ENCODE measurements at places on chromosomes 11 and 22.

GRCh38 chr11:7272373-7272772 lies 20.7 kb downstream of the SYT9 start:
- no peak for DNase-seq

GRCh38 chr22:30288419-30289140 lies 725 bp downstream of the CASTOR1 start:
- DNase-seq: no peak

DNA sequence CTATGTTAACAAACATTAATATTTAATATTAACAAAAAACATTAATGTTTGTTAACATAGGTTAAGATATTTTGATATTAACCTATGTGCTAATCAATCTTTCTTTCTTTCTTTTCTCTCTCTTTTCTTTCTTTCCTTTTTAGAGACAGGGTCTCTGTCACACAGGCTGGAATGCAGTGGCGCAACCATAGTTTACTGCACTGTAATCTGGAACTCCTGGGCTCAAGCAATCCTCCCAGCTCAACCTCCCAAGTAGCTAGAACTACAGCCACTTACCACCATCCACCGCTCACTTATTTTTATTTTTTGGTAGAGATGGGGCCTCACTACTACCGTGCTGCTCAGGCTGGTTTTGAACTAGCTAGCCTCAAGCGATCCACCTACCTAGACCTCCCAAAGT lies 13.2 kb downstream of the SIK3 start:
- DNase-seq: no peak

- peak; percentile 47 for DNase-seq
Observed at GRCh38 chr11:723120-723883, 17.3 kb downstream of the EPS8L2 start.

GRCh38 chr11:117072517-117073461 lies 25.4 kb downstream of the SIK3 start:
- DNase-seq: peak; percentile 95

Measured in AML-193 (cell line).